Skin of body (tissue), 3 donors: ENCODE measurements at places on chromosomes 2 and 18. TPM values are rescaled to one million over a fixed set of nuclear protein-coding genes. Genes with fewer than 3 reads are reported as not detected.

Gene ANKRD29
- total RNA-seq = 6.1 TPM

Gene OSR1
- total RNA-seq = 12.9 TPM

- no peak for DNase-seq
These were observed 61.9 kb upstream of the IGFBP2 start for GRCh38 chr2:216571178-216571908.

GRCh38 chr18:47184419-47185050 is 8.4 kb upstream of the IER3IP1 start:
- DNase-seq = no peak

DNA sequence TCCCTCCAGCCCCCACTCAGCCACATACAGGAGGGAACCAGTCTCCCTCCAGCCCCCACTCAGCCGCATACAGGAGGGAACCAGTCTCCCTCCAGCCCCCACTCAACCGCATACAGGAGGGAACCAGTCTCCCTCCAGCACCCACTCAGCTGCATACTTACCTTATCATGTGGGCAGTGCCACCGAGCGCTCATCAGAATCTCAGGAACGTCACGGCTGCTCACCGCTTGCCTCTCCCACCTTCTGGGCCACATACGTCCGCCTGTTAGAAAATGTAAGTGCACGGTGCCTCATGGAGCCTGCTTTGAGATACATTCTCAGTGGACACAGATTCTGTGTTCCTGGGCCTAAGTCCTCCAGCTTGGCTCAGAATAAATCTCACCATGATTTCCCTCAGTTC is 124.8 kb downstream of the PXDN start:
- DNase-seq = no peak

DNA sequence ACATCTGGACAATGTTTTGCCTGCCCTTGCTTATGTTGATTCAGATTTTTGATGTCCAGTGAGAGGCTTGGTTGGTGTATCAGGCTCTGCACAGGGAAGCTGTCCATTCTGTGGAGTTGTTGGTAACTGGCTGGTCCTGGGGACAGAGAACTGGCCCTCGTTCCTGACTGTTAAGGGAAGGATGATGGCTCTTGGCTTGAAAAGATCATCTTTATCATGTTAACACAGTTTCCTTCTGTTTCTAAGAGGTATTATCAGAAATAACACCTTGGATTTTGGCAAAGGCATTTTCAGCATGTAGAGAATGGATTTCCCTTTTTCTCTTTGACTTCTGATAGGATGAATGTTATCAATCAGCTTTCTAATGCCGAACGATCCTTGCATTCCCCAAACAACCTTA is 19.3 kb downstream of the STK25 start:
- no peak for DNase-seq
